ENCODE measurements at places on chromosomes 16 and 17.
A peak's percentile ranks its signal among the peaks of the same experiment; 100 is the strongest.

GRCh38 chr16:56848955-56849689 is 15.9 kb upstream of the SLC12A3 start:
- no peak for DNase-seq

DNA sequence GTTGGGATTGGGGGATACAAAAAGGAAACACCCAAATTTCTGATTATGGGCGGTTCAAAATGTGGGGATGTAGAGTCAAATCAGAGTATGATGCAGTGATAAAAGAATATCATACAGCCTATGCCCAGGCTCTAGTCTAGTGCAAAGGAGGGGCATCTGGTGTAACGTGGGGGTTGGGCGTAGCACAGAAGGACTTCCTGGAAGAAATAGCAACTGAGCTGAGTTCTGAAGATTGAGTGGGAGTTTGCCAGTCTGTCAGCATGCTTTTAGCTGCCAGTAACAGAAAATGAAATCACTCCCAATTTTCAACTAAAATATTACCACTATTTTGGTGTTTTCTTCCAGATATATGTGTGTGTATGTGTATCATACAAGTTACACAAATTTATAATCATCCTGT is 196.9 kb downstream of the SPECC1 start:
- no peak for DNase-seq

DNA sequence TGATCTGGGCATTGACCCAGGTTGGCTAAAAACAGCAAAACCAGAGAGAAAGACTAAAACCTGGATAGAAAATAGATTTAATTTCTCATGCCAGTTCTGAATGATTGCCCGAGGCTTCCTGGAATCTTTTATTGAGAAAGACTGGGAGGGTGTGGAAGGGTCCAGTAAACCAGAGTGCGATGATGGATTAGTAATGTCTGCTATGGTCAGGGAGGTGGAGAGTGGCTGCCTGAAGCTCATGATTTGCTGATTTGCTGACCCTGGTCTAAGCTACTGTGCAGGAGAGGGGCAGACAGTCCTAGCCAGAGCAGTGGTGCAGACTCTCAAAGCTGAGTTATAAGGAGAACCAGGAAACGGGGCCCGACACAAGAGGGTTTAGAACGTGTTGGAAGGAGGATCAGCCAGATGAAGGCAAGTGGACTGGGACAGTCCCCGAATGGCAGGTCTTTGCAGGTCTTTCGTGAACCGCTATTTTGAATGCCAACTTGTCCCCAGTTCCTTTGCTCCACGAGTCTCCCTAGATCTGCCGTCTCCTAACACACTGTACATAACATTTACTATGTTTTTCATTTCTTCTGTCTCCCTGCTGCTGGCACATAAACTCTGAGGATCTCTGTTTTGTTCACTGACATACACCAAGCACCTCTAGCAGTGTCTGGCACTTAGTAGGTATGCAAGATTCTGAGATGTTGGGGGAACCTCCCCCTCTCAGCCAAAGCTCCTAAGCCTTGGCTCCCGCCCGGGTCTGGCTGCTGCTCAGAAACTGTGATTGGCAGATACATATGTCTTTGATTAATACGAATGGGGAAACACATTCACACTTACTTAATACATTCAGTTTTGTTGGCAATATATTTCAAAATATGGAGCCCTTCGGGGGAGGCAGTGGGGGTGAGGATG is 237.3 kb upstream of the TNRC6C start:
- no peak for DNase-seq

DNA sequence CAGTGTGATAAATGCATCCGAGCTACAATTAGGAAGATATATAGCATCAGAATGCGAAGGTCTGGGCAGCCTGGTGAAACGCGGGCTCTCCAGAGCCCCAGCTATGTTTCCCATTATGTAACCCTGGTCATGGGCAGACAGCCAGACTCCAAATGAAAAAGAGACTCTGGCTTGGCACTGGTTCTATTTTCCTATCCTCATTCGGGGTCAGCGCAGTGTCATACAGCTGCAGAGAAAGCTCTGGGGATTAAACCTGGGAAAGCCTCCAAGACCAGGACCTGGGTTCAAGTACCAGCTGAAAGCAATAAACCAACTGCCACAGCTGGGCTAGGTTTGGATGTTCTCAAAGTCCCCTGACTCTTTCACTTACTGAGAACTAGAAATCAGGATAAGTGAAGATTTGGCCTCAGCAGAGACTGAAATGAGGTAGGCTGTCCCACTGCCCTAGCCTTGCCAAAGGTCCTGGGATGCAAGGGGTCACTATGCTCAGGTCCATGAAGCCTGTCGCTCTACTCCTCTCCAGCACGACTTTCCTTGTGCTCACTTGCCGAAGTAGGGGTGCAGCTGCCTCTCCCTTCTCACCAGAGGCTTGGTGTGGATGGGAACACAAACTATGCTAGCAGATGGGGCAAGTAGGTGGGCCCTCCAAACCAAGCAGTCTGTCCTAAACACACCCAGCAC is 123.8 kb downstream of the SMG6 start:
- DNase-seq = no peak

- DNase-seq = peak; percentile 30
Observed at GRCh38 chr17:35879773-35880654, at the start of gene CCL5. Gene CCL5 (minus strand): TSS chr17:35880360.

DNA sequence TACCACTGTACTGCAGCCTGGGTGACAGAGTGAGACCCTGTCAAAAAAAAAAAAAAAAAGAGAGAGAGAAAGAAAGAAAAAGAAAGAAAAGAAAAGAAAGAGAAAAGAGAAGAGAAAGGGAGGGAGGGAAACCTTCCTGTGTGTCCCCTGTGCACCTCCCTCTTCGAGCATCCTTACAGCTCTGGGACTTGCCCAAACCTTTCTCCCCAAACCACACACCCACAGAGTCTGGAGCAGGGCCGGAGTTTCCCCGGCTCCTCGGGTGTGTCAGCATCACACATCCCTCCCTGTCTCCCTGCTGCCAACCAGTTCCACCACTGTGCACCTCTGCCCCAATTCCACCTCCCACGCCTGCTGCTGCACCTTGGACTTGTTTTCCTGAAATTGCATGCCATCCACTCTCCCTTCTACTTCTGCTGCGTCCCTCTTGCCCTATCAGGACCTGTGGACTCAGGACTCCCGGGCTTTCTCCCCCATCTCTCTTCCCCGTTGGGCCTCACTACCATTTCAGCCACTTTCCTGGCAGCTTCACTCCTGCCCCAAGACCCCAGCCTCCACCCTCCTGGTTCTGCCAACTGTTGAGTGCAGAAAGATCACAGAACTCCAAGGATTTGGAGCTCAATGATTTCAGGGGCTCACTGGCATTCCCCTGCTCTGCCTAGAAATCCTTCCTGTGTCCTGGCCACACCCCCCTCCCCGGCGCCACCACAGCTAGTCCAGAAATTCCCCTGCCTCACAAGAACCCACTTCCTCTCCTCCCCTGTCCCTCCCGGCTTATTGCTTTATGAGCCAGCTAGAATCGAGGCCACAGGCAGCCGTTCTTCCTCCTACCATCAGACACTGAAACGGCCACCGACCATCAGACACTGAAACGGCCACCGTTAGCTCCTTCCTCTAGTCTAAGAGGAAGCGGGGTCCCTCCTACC is 3.7 kb upstream of the CDK3 start:
- no peak for DNase-seq

GRCh38 chr16:81786321-81786720 is 7.2 kb downstream of the PLCG2 start:
- no peak for DNase-seq

GRCh38 chr16:13378151-13378550 is 476.8 kb downstream of the SHISA9 start:
- no peak for DNase-seq

GRCh38 chr17:48502901-48503300 is 27.9 kb downstream of the HOXB1 start:
- DNase-seq = no peak

DNA sequence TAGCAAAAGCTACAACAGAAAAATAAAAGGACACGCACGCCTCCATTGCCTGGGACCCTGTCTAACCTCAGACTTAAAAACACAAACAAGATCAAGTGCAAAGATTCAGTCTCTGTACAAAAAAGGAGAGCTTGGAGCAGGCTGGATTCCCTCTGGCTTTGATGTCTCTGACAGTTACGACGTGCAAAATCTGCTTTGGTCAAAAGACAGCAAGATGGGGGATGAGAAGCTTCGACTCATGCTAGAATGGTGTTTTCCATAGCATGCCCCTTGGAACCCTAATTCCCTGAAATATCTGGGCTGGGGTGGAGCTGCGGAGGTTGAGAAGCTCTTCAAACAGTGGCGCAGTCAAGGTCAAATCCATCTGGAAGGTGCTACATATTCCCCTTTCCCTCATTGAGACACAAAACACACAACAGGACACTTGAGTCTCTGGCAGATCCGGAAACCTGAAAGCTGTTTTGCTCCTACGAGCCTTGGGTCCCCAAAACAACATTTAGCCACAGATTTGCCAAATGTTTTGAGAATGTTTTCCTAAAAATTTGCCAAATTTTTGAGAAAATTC is 9.1 kb downstream of the MYH11 start:
- DNase-seq = no peak

DNA sequence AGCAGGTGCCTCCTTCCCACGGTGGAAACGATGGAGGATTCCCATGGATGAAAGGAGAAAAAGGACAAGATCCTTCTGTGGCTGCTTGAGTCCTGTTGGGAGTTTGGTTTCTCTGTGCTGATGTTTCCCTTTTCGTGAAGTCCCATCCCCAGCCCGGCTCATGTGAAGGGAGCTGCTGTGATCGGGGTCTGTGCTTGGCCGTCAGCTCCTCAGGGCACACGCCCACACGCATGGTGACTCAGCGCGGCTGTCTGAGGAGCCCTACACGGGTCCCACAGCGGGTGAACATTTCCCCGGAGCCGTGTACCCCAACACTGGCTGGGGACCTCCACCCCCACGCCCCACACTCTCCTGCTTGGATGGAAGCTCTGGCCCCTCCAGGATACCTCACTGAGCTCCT is 44.5 kb upstream of the SSTR5 start:
- DNase-seq = no peak

- DNase-seq = no peak
Observed at GRCh38 chr16:57711-58110, 4.1 kb downstream of the SNRNP25 start.

DNA sequence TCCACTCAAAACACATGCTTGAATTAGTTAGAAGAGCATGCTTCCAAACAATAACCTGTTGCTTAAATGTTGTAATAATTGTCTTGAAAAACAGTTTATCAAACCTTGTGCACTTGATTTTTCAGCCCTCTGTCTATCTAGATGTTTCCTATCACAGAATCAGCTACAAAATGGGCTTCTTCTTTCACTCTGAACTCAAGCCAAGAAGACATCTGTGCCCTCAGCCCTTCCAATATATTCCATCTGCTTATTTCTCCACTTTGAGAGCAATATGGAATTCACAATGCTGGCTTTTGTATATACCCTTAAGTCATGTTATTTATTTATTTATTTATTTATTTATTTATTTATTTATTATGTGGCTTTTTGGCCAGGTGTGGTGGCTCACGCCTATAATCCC is 234.2 kb downstream of the TOX3 start:
- no peak for DNase-seq

GRCh38 chr17:263271-263670 is 81.8 kb upstream of the DOC2B start:
- no peak for DNase-seq

GRCh38 chr16:77868052-77868451 is 79.7 kb downstream of the VAT1L start:
- no peak for DNase-seq

DNA sequence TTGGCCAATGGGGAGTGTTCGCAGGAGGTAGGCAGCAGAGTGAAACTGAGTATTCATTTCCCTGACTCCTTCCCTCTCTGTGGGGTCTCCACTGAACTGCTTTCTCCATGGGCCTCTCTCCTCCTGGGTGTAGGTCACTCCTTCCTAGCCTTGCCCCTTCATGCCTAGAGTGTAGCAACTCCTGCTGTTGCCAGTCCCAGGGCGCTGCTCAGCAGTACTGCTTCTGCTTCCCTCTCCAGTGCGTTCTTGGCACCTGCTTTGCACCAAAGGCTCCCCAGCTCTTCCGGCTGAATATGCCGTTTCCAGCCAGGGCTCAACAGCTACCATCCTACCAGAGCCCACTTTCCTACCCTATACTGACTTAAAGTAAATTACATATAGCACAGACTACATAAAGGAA is 92.2 kb downstream of the MAF start:
- DNase-seq = no peak

- DNase-seq = no peak
Observed at GRCh38 chr17:34671191-34671590, 91.8 kb downstream of the TMEM132E start.

- no peak for DNase-seq
Observed at GRCh38 chr16:88782454-88783390, 2.3 kb downstream of the PIEZO1 start.

DNA sequence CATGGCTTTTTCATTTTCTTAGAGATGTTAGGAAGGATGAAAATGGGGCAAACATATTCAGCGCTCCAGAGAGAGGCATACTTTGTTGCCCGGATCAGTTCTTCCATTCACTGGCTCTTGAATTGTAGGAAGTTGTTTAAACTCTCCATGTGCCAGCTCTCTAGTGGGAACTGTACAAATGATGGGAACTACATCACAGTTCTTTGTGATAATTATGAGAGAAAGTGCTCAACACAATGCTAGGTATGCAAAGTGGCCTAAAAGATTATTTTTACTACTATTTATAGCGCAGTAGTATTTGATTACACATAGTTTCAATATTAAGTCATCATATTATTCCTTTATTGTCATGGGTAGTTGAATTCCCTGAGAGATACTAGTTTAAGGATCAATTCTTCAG is 268.5 kb downstream of the RBFOX1 start:
- no peak for DNase-seq

Measured in activated gamma-delta T cell (primary cell).